ENCODE measurements at places on chromosomes 5 and 9.

GRCh38 chr9:21455320-21455719 lies 15.1 kb downstream of the IFNA1 start:
- peak; percentile 16 for DNase-seq

GRCh38 chr9:5767968-5768932 lies 64.7 kb downstream of the ERMP1 start:
- DNase-seq = no peak

- no peak for DNase-seq
Measured at GRCh38 chr5:124239572-124239971, 506.9 kb downstream of the ZNF608 start.

GRCh38 chr9:37668116-37668601 lies 17.4 kb downstream of the FRMPD1 start:
- no peak for DNase-seq

- DNase-seq = no peak
Measured at GRCh38 chr5:157072508-157072907, 13.6 kb upstream of the HAVCR1 start.

DNA sequence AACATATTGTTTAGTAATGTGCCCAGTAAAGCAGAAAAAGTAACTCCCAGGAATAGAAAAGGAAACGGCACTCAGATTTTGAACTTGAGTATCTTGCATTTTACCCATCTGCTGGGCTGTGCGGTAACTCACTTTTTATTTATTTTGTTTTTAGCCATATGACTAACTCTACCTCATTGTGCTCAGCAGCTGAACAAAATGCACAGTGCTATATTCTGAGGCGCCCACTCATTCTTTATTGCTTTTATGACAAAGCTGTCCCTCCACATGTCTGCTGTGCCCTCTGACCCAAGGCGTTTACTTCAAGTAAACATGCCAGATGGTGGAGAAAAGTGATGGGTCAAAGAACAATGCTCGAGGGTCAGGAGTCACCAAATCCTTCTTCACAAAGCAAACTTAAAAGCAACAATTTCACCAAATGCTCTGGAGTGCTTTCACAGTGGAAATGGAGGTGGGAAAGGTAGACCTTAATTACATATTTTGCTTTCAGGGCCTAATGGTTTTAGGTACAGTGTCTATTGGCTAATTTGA lies 215.2 kb upstream of the ELAVL2 start:
- no peak for DNase-seq

All from hematopoietic multipotent progenitor cell treated with erythropoietin and hydrocortisone succinate and interleukin-3 and kit ligand, for 8 days (in vitro differentiated cells).